ENCODE measurements at places on chromosomes 1 and 21.

DNA sequence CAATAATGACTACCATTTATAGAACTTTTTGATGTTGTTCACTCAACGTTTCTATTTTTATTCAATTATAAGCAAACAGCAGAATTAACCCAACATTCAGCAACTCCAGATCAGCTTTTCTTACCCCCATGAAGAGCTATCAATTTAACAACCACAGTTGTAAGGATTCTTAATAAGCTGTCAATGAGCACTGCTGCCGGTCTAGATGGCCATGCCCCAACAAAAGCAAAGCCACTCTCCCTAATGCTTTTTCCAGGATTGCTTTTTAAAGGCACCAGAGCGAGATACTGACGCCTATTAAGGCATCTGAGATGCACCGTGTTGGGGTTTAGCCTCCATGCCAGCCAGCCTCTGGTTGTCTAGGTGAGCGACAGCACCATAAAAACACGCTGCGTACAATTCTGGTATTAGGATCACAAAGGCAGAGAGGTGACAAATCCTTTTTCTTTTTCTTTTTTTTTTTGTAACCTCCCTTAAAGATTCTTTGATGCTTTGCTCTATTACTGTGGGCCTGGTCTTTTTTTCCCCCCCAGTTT is 39.5 kb downstream of the PTPRC start:
- DNase-seq: no peak

DNA sequence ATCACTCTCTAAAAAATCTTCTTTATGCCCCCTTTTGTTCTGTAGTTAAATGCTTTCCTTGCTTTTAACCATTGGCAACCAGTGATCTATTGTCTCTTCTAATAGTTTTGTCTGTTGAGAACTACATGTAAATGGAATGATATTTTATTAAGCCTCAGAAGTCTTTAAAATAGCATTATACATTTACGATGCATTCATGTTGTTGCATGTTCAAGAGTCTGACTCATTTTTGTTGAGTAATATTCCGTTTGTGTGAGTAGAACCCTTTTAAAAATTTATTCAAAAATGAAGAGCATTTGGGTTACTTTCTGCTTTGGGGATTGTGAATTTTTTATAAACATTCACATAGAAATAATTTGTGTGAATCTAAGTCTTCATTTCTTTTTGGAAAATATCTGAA is 1352.9 kb downstream of the NCAM2 start:
- DNase-seq: no peak

DNA sequence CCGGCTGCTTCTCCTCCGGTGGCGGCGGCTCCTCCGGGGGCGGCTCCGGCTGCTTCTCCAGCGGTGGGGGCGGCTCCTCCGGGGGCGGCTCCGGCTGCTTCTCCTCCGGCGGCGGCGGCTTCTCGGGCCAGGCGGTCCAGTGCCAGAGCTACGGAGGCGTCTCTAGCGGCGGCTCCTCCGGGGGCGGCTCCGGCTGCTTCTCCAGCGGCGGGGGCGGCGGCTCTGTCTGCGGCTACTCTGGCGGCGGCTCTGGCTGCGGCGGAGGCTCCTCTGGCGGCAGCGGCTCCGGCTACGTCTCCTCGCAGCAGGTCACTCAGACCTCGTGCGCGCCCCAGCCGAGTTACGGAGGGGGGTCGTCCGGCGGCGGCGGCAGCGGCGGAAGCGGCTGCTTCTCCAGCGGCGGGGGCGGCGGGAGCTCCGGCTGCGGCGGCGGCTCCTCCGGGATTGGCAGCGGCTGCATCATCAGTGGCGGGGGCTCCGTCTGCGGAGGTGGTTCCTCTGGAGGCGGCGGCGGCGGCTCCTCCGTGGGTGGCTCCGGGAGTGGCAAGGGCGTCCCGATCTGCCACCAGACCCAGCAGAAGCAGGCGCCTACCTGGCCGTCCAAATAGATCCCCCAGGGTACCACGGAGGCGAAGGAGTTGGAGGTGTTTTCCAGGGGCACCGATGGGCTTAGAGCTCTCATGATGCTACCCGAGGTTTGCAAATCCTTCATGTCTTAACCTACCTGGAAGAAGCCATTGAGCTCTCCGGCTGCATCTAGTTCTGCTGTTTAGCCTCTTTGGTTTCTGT is 2.0 kb downstream of the LORICRIN start:
- DNase-seq: no peak

- no peak for DNase-seq
Observed at GRCh38 chr21:31408301-31409088, 64.4 kb upstream of the TIAM1 start.

GRCh38 chr1:31529999-31530684 is 46.2 kb upstream of the TINAGL1 start:
- DNase-seq: no peak

GRCh38 chr1:41526956-41527561 is 42.6 kb upstream of the EDN2 start:
- no peak for DNase-seq

DNA sequence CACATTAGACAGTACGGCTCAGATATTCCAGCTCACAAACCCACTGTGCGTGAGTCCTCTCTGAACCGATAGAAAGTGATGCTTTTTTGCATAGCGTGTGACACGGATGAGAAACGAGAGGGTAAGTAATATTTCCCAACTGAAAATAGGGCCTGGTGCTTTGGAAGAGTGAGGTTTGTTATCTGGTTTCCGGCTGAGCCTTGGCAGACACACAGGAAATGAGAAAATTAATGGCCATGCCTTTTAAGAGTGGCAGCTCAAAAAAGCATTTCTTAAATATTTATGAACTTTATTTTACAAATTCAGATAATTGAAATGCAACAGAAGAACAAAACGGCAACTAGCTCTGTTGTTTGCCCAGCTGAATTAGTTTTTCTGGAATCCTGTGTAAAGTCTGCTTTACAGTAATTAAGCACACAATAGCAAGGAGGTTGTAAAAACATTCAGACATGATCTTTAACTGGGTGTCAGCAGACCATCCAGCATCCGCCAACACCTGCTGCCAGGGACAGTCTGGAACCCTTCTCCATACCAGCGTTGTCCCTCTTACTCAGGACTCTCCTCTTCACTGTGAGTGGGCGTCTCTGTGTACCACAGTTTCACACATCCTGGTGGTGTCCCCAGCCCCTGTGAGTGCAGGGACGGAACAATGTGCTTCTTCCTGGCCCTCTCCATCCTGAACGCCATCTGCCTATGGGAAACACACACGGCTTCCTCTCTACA is 155.4 kb downstream of the PGBD5 start:
- DNase-seq: no peak

- DNase-seq: no peak
Observed at GRCh38 chr1:33331444-33332356, 10.8 kb upstream of the A3GALT2 start.

- no peak for DNase-seq
Observed at GRCh38 chr1:89598450-89599331, 34.2 kb upstream of the LRRC8C start.

DNA sequence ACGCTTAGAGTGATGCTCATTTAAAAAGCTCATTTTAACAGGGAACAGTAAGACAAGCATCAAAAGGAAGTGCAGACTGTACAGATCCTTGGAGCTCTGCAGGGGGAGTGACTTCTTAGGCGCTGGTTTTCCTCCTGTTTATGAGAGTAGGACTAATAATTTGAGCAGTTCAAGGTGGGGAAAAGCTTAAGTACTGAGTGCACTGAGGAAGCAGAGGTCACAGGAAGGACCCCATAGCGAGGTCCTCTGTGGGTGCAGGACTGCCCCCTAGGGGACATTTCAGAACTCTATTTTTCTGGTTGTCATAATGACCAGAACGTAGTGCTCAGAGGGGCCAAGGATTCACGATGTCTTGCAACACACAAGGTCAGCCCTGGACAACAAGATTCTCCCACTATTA is 112.1 kb downstream of the HLCS start:
- peak; percentile 47 for DNase-seq

GRCh38 chr1:74775735-74776134 is 42.8 kb downstream of the TYW3 start:
- no peak for DNase-seq

DNA sequence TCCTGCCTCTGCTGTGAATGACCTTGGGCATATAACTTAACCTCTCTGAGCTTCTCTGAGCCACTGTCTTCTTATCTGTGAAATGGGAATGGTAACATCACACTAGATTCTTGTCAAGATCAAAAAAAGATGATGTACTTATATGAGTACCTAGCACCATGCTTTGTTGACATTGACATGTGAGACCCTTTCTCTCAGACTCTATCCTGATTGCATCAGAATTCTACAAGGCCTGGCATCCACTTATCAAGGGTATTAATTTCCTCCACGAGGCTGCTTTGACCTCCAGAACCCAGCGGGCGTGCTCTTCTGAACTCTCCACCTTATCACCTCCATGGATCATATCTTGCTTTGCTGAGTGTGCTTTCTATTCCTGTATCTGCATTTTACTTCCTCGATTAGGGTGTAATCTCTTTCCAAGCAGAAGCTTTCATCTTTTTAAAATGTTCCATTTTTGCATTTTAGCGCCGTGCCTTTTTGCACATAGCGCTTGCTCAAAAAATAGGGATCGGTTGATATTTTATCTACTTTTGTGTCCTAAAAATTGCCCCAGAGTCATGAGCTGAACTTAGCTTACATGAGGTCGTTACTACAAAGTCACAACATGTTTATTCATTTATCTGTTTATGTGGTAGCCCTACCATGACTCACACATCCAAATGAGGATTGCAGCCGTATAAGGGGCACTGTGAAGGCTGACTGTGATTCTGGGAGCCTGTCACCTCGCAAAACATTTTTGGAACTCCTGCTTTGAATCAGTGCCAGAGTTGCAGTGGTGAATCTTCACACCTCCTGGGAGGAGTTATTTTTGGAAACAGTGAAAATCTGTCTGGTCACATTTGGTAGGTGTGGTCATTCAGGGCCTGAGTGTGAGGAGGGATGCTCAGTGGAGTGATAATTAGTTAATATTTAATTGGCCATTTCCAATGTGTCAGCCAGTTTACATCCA is 63.2 kb downstream of the IER5 start:
- no peak for DNase-seq

DNA sequence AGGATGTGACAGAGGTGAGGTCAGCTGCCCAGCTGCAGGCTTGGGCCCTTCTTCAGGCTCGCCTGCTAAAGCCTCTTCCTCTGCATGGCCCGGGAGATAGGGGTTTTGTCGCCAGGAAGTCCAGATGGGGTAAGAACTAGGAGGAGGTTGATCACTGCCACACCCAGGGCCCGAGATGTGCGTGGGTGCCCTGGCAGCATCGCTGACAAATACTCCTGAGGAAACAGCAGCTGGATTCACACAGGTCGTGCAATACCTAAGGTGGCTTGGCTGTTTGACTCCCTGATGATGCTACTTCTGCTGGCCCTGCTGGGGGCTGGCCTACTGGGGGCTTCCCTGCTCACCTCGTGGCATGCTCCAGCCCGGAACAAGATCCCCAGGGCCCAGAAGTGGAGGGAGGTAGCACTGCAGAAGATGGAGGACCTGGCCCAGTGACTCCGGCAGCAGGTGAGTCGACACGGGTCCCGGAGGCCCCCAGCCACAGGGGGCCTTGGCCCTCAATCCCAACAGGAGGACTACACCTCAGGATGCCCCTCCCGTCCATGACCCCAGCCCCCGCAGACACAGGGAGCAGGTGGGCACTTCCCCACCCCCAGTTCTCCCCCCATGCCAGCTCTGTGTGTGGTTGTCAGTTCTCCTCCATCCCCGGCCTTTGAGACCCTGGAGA is 29.6 kb downstream of the FAAH start:
- no peak for DNase-seq

DNA sequence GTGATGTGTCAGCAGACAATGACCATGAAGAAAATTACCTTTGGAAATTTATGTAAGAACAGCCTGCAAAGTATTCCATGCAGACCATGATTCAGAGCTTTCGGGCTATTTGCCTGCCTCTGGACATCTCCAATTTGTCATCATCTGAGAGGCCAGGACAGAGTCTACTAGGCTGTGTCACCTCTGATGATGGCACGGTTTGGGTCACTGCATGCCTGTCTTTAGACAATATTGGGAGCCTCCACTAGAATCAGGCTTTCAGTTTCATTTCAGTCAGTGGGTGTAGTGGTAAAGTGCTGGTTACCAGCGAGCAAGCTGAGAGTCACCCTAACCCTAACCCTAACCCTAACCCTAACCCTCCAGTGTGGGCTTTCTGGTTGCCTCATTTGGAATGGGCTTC is 80.8 kb downstream of the KCNJ6 start:
- no peak for DNase-seq

DNA sequence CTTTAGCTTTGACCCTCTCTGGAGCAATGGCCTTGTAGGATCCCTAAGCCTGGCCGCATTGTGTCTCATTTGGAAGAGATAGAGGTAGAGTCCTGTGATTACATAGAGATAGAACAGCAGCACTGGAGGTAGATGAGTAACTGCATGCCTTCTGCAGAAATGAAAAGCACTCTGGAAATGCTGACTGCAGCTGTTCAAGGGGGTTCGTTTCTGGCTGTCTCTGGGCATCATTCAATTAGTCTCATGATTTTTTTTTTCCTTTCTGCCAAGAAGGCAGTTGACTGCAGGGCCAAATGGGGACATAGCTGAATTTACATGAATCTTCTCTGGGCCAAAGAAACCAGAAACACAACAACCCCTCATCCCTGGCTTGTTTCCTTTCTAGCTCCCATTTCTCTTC is 28.1 kb upstream of the SNX27 start:
- no peak for DNase-seq

Measured in CMK (cell line).